ENCODE measurements at places on chromosomes 6 and 20.

DNA sequence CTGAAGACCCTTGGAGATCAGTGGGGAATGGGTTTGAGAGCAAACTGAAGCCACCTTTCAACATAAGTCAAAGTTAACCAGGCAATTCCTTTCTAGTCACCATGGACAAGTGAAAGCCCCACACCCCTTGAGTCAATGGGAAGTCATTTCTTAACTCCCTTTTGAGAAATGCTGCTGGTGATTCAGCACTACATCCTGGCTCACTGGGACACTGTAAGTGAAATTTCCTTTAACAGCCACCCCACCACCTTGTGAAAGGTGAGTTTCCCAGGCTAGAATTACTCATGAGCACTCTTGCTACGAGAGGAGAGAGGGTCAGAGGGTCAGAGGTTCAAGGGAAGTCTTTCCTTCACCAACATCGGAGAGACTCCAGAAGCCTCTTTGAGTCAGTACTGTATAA lies 93.3 kb upstream of the MARCKS start:
- DNase-seq, result no peak

- DNase-seq, result no peak
Observed at GRCh38 chr20:8726460-8726859, 342.4 kb upstream of the PLCB4 start.

GRCh38 chr6:52284131-52284459 lies 447 bp downstream of the MCM3 start:
- peak; percentile 86 for DNase-seq

GRCh38 chr6:119283979-119284545 lies 65.5 kb downstream of the MAN1A1 start:
- DNase-seq, result no peak

- DNase-seq, result no peak
Observed at GRCh38 chr6:93087606-93088005, 331.8 kb downstream of the EPHA7 start.

DNA sequence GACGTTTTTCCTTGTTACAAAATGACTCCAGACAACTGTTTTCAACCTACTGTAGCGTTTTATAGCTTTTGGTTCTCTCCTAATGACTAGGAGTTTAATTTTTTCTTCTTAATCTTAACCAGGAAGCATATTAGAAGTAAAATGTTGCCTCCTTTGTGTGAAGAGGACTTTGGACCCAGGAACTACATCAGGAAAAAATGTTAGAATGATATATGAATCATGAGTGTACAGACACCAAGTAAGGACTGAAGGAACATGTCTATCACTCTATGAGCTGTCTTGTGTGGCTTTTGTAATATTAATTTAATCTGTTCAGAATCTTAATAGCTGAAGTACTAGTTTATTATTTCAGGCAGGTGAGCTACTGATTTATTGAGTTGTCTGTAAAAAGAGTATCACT lies 71.0 kb upstream of the MARCKS start:
- no peak for DNase-seq

DNA sequence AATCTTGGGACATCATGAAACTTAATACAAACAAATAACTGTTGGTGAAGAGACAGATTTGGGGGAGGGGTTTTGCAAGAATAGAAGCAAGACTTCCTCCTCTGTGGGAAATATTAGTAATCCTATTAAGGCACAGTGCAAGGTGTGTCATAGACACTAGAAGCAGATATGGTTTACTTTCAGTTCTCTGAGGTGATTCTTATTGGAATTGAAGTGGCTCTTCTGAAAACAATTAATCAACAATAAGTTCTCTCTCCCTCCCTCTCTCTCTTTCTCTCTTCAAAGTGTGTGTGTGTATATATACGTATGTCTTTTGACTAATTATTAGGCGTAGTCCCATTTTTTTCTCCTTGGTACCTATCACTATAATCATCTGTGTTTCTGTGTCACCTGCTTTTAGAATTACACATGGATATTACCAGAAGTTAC lies 99.8 kb downstream of the HIVEP2 start:
- DNase-seq, result no peak

DNA sequence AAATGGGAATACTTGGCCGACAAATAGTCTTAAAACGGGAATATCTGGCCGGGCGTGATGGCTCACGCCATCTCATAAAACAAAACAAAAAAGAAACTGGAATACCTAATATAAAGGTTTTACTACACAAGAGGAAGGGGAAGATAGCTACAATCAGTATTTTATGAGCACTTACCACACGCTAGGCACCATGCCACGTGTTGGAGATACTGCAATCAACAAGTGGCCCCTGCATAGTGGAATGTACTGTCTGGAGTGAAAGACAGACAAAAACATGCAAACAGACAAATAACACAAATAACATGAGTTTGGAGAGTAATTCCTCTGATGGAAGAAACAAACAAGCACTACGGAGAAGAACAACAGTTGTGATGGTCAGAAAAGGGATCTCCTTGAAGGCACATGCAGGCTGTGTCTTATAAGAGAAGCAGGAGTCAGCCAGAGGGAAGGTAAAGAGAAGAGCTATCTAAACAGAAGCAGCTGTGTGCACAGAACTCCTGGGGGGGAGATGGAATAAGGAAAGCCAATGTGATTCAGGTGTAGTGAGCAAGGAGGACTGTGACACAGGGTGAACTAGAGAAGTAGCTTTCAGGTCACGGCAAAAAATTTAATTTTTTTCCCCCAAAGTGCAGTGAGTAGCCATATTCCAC lies 39.1 kb upstream of the AKIRIN2 start:
- no peak for DNase-seq

DNA sequence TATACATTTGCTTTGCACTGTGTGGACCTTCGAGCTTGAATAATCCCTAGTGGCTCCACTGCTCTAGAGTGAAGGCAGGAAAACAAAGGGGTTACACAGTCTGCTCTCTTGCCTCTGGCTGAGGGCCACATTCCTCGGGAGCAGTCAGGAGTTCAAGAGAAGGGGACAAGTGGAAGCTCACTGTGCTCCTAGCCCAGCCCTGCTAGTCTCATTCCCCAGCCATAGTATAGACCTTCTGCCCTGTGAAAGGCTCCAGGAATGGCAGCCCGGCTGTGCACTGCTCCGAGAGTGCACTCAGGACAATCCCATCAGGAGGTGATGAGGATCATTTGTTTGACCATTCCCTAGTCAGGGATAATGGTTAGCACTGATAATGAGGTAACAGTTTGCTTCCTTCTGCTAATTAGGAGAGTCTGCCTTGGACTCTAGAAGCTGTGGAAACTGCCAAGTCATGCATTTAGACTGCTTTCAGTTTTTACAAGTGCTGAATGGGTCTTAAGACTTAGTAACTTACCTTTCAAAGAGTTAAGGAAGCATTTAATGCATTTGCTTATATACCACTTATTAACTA lies 8.5 kb downstream of the IYD start:
- no peak for DNase-seq

Measured in WERI-Rb-1 (cell line).